Temporal lobe (tissue), 4 donors: ENCODE measurements at places on chromosomes 6 and 20. TPM values are rescaled to one million over a fixed set of nuclear protein-coding genes. Genes with fewer than 3 reads are reported as not detected.

PLN gene
- 0.74 TPM for total RNA-seq

CDH4 gene
- total RNA-seq: 25.6 TPM

OPRM1 gene
- 0.98 TPM for total RNA-seq

TPX2 gene
- 6.6 TPM for total RNA-seq

CDK19 gene
- total RNA-seq: 59.0 TPM

SLC35A1 gene
- 22.6 TPM for total RNA-seq

RUNX2 gene
- total RNA-seq: 0.49 TPM

BCAS1 gene
- 3.9 TPM for total RNA-seq
